ENCODE measurements at places on chromosomes 1 and 21.

DNA sequence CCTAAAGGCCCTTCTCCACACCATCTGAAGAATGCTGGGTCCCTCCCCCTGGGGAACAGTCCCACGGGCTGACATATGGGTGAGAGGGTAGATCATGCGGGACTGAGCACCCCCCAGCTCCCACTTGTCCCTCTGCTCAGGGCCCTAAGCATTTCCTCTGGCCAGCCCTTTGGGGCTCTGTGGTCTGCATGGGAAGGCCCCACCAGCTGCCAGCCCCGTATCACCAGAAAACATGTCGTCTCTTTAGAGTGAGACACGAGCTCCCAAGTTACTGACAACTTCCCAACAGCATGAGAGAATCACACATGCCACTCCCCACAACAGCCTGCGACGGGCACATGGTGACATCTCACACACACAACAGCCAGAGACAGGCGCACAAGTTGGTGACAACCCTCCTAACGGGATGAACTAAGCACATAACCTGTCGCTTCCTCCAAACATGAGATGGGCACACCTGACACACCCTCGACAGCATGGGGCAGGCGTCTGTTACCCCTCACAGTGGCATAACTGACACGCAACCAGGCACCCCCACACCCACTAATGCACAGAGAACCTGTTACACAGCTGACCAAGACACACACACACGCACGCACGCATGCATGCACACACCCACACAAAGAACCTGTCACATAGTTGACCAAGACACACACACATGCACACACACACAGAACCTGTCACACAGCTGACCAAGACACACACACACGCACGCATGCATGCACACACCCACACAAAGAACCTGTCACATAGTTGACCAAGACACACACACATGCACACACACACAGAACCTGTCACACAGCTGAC, 41.2 kb downstream of the AHDC1 start:
- no peak overlapping the region for H3K4me3 ChIP-seq
- no peak for DNase-seq
- H3K27me3 ChIP-seq = no peaks in the 10 kb centered on the region
- H3K27ac ChIP-seq = peak overlapping the region; percentile 86

GRCh38 chr1:218994615-218995014, 179.1 kb upstream of the LYPLAL1 start:
- H3K27me3 ChIP-seq = no peaks in the 10 kb centered on the region
- H3K4me1 ChIP-seq = no peaks in the 10 kb centered on the region
- no peaks in the 10 kb centered on the region for H3K36me3 ChIP-seq
- DNase-seq = no peak
- H3K4me3 ChIP-seq = no peak overlapping the region
- H3K27ac ChIP-seq = no peak overlapping the region

- peaks cover 11% of the 10 kb centered on the region for H3K4me1 ChIP-seq
- no peaks in the 10 kb centered on the region for H3K27me3 ChIP-seq
- no peak for DNase-seq
- H3K36me3 ChIP-seq = no peaks in the 10 kb centered on the region
- no peak overlapping the region for H3K27ac ChIP-seq
- H3K4me3 ChIP-seq = no peak overlapping the region
These were observed 71.2 kb upstream of the RGL1 start for GRCh38 chr1:183733715-183734114.

- H3K27me3 ChIP-seq = no peaks in the 10 kb centered on the region
- no peaks in the 10 kb centered on the region for H3K36me3 ChIP-seq
- H3K4me3 ChIP-seq = no peak overlapping the region
- no peak for DNase-seq
- H3K4me1 ChIP-seq = no peaks in the 10 kb centered on the region
These were observed 497.3 kb downstream of the NEGR1 start for GRCh38 chr1:71785000-71785399.

DNA sequence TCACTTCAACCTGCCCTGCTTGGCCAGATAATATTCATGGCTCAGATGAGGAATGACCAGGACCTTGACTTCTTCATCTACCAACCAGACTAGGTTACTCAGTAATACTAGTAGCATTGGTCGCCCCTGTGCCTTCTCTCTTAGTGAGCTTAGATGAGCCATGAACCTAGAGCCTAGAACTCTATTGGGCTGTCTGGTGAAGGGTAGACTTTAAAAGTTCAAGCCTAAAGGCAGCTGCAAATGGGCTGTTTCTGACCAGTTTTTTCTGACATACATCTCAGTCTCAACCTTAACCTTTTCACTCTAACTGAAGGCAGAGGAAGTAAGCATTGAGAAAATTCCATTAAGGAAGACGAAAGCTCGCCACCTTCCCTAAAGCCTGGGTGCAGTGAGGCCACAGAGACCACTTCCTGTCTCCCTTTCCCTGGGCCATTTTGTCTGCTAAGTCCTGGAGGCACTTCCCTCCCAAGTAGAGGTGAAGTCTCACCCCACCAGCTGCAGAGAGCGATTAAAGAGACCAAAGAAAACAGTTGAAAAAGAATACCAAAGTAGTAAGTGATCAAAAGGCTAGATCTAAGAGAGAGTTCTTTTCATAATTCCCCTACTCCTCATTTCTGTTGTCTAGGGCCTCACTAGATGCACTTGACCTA, 53.3 kb downstream of the MTR start:
- H3K4me3 ChIP-seq = no peak overlapping the region
- no peak overlapping the region for H3K27ac ChIP-seq
- no peaks in the 10 kb centered on the region for H3K27me3 ChIP-seq
- H3K36me3 ChIP-seq = no peaks in the 10 kb centered on the region
- no peaks in the 10 kb centered on the region for H3K4me1 ChIP-seq

GRCh38 chr1:32399843-32400242, 5.6 kb upstream of the BSDC1 start:
- no peak overlapping the region for H3K4me3 ChIP-seq
- DNase-seq = no peak
- H3K27me3 ChIP-seq = no peaks in the 10 kb centered on the region

- H3K4me3 ChIP-seq = no peak overlapping the region
- no peak overlapping the region for H3K27ac ChIP-seq
- no peaks in the 10 kb centered on the region for H3K4me1 ChIP-seq
- no peaks in the 10 kb centered on the region for H3K27me3 ChIP-seq
- DNase-seq = no peak
These were observed 26.5 kb downstream of the AKNAD1 start for GRCh38 chr1:108830119-108831008.

DNA sequence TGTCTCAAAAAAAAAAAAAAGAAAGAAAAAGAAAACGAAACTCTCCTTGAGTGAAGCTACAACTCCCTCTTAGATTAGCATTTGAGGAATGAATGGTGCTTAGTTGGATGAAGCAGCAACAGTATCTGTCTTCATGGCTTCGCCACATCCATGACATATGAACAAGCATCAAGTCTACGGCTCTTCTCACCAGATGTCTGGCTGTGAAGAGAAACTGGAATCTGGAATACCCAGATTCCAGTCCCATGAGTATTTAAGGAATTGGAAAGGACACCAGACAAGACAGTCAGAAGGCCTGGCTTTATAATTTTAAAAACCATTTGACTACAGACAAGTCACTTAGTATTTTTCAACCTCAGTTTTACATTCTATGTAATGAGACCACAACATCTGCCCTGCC, 38.0 kb upstream of the TADA1 start:
- H3K27ac ChIP-seq = no peak overlapping the region
- no peak overlapping the region for H3K4me3 ChIP-seq
- peaks cover 10% of the 10 kb centered on the region for H3K27me3 ChIP-seq
- peaks cover 6% of the 10 kb centered on the region for H3K4me1 ChIP-seq

- H3K4me1 ChIP-seq = peaks cover 6% of the 10 kb centered on the region
- H3K27ac ChIP-seq = no peak overlapping the region
- H3K4me3 ChIP-seq = no peak overlapping the region
- peaks cover 6% of the 10 kb centered on the region for H3K27me3 ChIP-seq
These were observed 2.9 kb downstream of the MTARC1 start for GRCh38 chr1:220789532-220790147.

- H3K4me3 ChIP-seq = no peak overlapping the region
- H3K27ac ChIP-seq = no peak overlapping the region
- no peaks in the 10 kb centered on the region for H3K4me1 ChIP-seq
- DNase-seq = no peak
These were observed 301.2 kb upstream of the DEPDC1 start for GRCh38 chr1:68798071-68798470.

GRCh38 chr1:23483321-23484252, at the start of gene ASAP3:
TSS of gene ASAP3 (minus strand) at chr1:23484179. CDS start at chr1:23484133, 46 bp downstream.
- peaks cover 55% of the 10 kb centered on the region for H3K27me3 ChIP-seq
- peaks cover 10% of the 10 kb centered on the region for H3K4me1 ChIP-seq
- H3K4me3 ChIP-seq = peak within 1 kb of the TSS; percentile 76
- no peaks in the 10 kb centered on the region for H3K36me3 ChIP-seq

- DNase-seq = no peak
- H3K27me3 ChIP-seq = no peaks in the 10 kb centered on the region
- no peaks in the 10 kb centered on the region for H3K36me3 ChIP-seq
- no peaks in the 10 kb centered on the region for H3K4me1 ChIP-seq
- no peak overlapping the region for H3K27ac ChIP-seq
These were observed 1265.1 kb downstream of the BRINP3 start for GRCh38 chr1:189212606-189213005.

DNA sequence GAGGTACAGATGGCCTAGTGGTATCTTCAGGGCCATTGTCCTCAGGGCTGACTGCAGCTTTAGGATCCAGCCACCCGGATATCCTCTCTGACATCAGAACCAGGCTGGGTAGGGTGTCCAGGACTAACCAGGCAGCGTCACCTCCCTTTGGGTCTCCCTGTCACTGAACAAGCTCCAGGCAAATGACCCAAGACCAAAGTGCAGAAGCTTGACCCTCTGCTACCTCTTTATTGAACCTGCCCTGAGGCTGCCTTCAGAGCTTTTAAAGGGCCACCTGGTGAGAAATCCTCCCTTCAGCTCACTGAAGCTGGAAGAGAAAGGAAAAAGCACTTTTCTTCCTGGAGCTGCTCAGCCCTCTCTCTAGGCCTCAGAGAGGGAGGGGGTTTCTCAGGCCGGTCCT, 79.1 kb upstream of the VAMP3 start:
- DNase-seq = no peak
- no peaks in the 10 kb centered on the region for H3K4me1 ChIP-seq

DNA sequence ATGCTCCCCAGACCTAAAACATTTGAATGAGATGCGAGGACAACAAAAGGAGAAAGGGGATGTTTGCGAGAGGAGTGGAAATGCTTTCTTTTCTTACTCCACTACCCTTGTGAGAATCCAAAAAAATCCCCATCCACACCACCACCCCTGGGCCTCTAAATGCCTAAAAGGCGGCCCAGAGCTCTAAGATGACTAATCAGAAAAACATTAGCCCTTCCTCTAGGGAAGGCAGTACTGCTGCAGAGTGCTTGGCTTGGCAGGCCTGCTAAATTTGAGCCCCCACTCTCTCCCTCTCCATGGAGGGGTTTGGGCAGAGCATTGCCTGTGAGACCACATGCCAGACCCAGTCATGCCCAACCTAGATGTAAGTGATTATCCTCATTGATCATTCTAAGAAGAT, 347.9 kb downstream of the USH2A start:
- no peaks in the 10 kb centered on the region for H3K27me3 ChIP-seq
- H3K4me1 ChIP-seq = no peaks in the 10 kb centered on the region
- no peak overlapping the region for H3K27ac ChIP-seq
- H3K4me3 ChIP-seq = no peak overlapping the region
- no peaks in the 10 kb centered on the region for H3K36me3 ChIP-seq
- no peak for DNase-seq

GRCh38 chr1:53541761-53542550, 82.8 kb downstream of the DMRTB1 start:
- DNase-seq = peak; percentile 54
- H3K4me3 ChIP-seq = no peak overlapping the region
- H3K27ac ChIP-seq = no peak overlapping the region
- H3K4me1 ChIP-seq = no peaks in the 10 kb centered on the region
- H3K36me3 ChIP-seq = no peaks in the 10 kb centered on the region

DNA sequence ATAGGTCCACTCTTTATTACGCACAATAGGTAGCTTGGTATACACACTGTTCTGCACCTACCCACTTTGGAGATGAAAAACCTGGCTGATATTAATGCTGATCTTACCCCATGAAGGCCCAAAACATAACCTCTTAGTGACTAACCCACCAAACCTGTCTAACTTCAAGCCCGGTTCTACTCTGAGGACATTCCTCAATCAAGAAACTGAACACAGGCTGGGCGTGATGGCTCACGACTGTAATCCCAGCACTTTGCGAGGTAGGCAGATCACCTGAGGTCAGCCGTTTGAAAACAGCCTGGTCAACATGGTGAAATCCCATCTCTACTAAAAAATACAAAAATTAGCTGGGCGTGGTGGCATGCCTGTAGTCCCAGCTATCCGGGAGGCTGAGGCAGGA, 50.5 kb downstream of the EYA3 start:
- no peak overlapping the region for H3K4me3 ChIP-seq
- no peaks in the 10 kb centered on the region for H3K36me3 ChIP-seq
- H3K27ac ChIP-seq = no peak overlapping the region
- DNase-seq = no peak

- no peaks in the 10 kb centered on the region for H3K27me3 ChIP-seq
- H3K4me1 ChIP-seq = no peaks in the 10 kb centered on the region
- no peaks in the 10 kb centered on the region for H3K36me3 ChIP-seq
- H3K4me3 ChIP-seq = no peak overlapping the region
- no peak overlapping the region for H3K27ac ChIP-seq
- DNase-seq = peak; percentile 18
These were observed 1313.3 kb downstream of the KCNT2 start for GRCh38 chr1:195294911-195295310.

- no peak for DNase-seq
- no peaks in the 10 kb centered on the region for H3K27me3 ChIP-seq
- peak overlapping the region; percentile 34 for H3K27ac ChIP-seq
- H3K36me3 ChIP-seq = no peaks in the 10 kb centered on the region
- H3K4me3 ChIP-seq = no peak overlapping the region
These were observed 15.5 kb downstream of the LUZP1 start for GRCh38 chr1:23152966-23153684.

- H3K4me1 ChIP-seq = no peaks in the 10 kb centered on the region
- no peak overlapping the region for H3K27ac ChIP-seq
- H3K36me3 ChIP-seq = no peaks in the 10 kb centered on the region
- H3K4me3 ChIP-seq = no peak overlapping the region
- no peaks in the 10 kb centered on the region for H3K27me3 ChIP-seq
These were observed 82.2 kb downstream of the RIPK4 start for GRCh38 chr21:41684381-41685245.

DNA sequence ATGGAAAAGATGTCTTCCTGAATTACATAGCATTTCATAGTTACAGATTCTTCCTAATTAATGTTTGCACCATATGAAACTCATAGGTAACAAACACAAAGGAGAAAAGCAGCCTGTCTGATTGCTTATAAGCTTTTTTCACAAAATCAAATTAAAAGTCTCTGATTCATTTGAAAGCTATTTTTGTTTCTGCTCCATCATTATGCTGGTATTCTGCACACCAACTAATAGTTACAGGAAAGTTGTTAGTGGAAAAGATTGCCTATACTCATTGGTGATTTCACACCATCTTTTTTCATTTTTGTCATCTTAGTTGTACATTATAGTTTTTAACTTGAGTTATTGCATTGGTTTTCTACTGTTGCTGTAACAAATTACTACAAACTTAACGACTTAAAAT, 70.0 kb downstream of the PRKAA2 start:
- H3K27ac ChIP-seq = no peak overlapping the region
- no peak for DNase-seq
- H3K4me1 ChIP-seq = no peaks in the 10 kb centered on the region

Measured in neural progenitor cell (in vitro differentiated cells).